Fibroblast of skin of left biceps (primary cell): ENCODE measurements at places on chromosomes 13 and 19.

DNA sequence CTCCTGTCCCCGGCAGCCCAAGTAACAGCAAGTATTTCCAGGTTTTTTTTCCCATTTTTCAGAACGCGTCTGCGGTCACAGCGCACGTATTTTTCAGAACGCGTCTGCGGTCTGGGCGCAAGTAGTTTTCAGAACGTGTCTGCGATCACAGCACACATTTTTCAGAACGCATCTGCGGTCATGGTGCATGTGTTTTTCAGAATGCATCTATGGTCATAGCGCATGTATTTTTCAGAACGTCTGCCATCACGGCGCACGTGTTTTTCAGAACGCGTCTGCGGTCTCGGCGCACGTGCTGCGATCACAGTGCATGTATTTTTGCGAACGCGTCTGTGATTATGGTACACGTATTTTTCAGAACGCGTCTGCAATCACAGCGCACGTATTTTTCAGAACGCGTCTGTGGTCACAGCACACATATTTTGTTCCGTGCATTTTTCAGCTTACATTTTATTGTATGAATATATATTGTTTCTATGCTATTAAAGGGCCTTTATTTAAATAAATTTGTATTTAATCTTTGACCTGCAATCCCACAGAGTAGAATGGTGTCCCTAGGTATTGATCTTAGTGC, 19.7 kb downstream of the ATP4B start:
- DNase-seq, result no peak

DNA sequence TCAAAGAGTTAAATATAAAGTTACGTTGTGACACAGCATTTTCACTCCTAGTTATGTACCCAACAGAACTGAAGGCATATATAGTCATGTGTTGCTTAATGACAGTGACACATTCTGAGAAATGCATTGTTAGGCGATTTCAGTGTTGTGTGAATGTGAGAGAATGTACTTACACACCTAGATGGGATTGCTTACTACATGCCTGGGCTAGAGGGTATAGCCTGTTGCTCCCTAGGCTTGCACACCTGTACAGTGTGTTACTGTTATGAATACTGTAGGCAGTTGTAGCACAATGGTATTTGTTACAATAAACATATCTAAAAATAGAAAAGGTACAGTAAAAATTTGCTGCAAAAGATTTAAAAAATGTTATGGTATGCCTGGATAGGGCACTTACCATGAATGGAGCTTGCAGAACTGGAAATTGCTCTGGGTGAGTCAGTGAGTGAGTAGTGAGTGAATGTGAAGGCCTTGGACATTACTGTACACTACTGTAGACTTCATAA, 89.2 kb downstream of the DHRS12 start:
- no peak for DNase-seq

- DNase-seq, result no peak
Measured at GRCh38 chr13:82569581-82569980, 1312.7 kb downstream of the SLITRK1 start.

DNA sequence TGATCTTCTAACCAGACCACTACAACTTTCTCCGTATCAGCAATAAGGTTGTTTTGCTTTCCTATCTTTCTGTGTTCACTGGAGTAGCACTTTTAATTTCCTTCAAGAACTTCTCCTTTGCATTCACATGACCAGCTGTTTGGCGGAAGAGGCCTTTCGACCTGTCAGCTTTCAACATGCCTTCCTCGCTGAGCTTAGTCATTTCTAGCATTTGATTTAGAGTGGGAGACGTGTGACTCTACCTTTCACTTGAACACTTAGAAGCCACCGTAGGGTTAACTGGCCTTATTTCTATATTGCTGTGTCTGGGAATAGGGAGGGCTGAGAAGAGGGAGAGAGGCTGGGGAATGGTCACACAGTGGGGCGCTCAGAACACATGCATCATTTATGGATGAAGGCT, 104.7 kb downstream of the TUBGCP3 start:
- no peak for DNase-seq

DNA sequence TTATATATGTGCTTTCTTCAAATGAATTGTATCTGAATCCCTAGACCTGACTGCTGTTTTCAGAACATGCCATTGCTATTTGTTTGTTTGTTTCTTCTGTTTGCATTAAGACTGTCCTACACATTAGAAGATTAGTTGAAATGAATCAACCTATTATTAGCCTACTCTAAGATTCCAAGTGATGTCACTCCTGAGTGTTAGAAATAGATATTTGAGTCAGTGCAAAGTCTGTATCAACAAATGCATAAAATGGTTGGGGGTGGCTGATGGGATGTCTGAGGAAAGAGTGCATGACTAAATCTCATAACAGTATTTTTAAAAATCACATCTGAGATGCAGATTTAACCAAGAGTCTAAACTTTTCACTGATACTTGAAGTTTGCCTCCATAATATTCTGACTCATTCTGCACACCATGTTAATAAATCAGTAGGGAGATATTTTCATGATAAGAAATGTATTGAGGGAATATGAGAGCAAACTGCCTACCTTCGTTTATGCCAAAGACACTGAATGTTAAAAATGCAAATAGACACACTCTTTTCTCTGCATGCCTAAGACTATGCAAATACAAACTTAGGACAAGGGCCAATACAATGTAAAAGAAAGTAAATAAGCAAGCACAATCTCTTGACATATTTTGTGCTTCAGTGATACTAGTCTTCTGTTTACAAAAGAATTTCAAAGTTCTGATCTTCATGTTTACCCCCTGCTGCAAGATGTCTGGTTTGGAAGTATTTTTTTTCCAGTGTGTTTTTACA, 253.3 kb downstream of the LIG4 start:
- no peak for DNase-seq

GRCh38 chr19:50663482-50663790, 14.2 kb downstream of the C19orf81 start:
- DNase-seq, result no peak

GRCh38 chr13:66138172-66138811, 1091.8 kb downstream of the PCDH9 start:
- no peak for DNase-seq

DNA sequence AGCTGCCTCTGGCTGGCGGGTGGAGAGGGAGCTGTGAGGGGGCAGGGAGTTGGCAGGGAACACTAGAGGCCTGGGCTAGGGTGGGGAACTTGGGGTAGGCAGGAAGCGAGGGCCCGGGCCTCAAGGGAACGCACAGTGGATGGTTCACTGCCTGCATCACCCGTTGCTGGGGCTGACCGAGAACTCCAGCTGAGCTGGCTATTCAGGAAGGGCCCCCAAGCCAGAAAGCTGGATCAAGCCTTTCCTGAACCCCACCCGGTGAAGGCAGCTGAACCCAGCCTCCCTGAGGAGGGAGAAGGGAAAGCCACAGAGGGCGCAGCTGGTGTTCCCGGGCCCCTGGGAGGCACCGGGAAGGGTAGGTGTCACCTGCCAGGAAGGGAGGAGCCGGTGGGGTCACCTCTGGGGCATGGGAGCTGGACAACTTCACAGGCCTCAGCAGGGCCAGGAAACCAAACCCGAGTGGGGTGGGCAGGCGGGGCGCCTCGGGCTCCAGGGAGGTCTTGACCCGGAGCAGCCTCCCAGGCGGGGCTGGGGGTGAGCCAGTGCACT, 13.9 kb downstream of the PALM start:
- no peak for DNase-seq

GRCh38 chr13:108752276-108752675, 122.9 kb downstream of the MYO16 start:
- DNase-seq, result no peak
